ENCODE measurements at places on chromosomes 4 and X.

- DNase-seq: no peak
Measured at GRCh38 chr4:36551697-36552214, 270.3 kb downstream of the DTHD1 start.

DNA sequence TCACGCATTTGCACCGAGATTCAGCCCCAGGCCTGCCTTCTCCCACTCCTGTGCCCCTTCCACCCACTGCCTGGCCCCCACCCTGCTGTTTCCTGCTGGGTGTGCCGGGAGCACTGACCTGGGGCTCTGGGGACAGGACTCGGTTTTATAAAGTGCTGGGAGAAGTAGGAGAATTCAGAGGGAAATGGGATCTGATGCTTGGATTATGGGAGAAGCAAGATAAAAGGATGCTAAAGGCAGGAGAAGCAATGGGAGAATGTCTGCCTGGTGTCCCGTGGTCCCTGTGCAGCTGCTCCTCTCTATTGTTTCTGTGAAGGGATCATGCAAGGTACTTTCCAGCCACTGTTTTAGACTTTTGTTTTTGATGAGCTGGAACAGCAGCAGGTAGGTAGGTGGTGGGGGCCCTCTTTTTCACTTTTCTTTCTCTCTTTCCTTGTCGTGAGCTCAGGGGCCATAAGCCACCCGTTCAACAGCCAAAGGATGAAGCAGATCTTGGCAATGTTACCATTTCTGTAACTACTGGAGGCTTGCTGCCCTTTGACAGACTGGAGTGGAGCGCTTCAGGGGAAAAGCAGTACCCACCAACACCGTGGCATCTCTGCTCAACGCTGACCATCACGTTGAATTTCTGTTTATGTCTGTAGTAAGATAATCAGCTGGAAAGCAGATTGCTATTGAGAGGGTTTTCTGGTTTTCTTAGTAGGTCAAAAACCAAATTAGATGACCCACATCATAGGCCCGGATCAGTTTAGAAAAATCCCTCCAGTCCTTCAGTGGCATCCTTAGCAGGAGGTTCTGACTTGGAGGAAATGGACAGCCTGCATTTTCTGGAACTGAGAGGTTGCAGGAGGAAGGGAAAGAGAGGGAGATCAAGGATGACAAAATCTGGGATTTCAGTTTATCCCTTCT lies 63.8 kb upstream of the ENPP6 start:
- DNase-seq: no peak

DNA sequence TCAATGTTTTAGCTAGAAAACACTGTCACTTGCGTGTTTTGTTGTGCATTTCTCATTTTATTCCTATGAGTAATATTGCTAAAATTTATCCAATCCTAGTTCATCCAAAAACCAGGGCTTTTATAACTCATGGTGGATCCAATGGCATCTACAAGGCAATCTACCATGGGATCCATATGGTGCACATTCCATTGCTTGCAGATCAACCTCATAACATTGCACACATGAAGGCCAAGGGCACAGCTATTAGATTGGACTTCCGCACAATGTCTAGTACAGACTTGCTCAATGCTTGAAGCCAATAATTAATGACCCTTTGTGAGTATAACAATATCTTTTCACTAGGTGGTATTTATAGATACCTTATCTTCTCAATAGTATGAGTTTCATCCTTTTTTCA lies 57.2 kb upstream of the UGT2B7 start:
- DNase-seq: no peak

DNA sequence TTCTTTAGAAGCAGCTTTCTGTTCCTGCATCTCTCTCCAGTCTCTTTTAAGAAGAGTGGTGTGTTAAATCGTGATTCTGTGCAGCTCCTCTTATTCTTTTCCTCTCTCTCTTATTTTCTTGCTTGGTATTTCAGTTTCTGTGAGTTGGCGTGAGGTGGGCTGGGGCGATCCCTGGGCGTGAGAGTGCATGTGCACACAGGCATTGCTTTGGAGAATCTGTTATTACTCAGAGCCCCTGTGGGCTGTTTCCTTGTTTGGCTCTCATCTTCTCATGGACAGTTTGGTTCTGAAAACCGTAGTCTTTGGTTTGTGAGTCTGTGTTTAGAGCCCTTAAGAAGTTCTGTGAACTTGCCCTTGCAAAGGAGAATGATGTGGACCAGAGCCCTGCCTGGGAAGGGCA lies 97.2 kb upstream of the CLNK start:
- no peak for DNase-seq

- DNase-seq: no peak
Measured at GRCh38 chr4:24105327-24106038, 215.6 kb upstream of the PPARGC1A start.

- no peak for DNase-seq
Measured at GRCh38 chr4:1991087-1991486, 17.7 kb downstream of the NELFA start.

DNA sequence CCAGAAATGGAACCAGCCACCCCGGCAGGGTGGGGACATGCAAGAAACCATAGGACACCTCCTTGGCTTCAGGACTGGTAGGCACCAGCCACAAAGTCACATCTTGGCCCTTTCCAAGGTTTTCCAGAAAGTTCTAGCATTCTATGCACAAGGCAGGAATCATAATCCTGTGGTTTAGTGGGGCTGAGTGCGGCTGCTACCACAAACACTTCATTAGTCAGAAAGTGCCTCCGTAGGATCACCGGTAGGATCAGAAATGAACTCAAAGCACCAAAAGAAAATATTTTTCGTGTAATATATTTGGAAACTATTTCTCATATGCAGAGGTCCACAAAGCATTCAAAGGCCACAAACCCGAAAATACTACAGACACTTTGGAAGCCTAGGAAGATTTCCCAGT lies 191.7 kb downstream of the PTTG2 start:
- DNase-seq: no peak

GRCh38 chr4:4862071-4862551 lies 2.6 kb downstream of the MSX1 start:
- no peak for DNase-seq

- DNase-seq: no peak
Measured at GRCh38 chr4:7058792-7059191, 9.1 kb downstream of the GRPEL1 start.

DNA sequence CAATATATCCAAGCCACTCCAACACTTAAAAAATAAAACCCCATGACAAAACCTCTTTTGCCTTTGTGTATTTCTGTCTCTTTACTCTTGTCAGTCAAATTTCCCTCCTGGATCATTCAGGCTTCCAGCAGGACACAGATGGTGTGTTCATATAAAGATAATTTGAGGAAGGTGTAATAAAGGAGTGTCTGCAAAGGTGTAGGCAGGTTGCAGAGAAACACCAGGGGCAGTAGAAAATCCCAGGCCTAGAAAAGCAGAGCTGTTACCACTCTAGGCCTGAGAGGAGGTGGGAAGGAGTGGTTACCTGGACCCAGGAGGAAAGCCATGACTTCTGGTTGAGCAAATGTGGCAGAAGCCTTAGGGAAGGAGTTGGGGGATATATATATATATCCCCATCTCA lies 28.8 kb downstream of the CHRNA9 start:
- no peak for DNase-seq

DNA sequence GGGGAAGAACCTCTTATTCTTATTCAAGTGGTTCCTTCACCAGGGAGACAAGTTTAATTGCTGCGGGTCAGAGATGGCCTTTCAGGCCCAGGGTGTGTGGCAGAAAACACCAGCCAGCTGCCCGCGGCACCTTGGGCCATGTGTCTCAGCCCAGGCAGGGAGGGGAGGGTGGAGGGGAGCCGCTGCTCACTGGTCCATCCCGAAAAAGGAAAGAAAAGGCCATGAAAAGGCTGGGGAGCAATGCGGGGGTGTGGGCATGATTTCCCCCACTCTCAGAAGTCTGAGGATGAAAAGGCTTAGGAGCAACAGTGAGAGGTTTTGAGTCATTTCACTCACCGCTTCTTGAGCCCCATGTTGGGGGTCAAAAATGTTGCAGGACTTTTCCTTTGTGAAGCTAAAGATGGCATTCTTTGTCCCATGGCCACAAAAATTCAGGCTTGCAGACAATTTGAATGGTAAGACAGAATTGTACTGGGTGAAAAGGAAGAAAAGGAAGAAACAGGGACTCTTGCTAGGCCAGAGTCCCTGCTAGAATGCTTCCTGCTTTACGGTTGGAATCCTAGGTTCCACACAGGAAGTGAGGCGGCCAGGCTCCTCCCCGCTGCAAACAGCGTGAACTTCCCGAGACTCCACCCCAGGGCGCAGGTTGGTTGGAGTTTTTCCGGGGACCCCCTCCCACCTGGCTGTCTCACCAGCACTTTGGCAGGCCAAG lies 17.4 kb upstream of the FAM47E start:
- no peak for DNase-seq

DNA sequence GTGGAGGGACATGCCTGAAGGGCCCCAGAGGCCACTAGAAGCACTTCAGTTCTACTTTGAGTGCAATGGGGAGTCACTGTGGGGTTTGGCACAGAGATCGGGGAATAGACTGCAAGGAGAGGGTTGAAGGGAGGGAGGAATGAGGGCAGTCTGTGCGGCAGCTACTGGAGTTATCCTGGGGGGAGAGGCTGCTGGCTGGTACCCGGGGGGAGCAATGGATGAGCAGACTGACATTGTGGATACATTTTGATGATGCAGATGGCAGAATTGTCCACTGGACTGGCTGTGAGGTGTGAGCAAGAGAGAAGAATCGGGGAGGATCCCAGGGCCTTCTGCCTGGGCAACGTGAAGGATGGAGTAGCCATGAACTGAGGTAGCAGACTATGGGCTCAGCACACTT lies 2.8 kb upstream of the MAMLD1 start:
- no peak for DNase-seq

GRCh38 chrX:9465380-9466123 lies 694 bp downstream of the TBL1X start:
- no peak for DNase-seq

GRCh38 chr4:168787801-168788595 lies 222.1 kb downstream of the CBR4 start:
- no peak for DNase-seq

GRCh38 chr4:98566361-98567008 lies 91.9 kb downstream of the TSPAN5 start:
- no peak for DNase-seq

GRCh38 chr4:100517864-100518341 lies at the start of gene EMCN:
Gene EMCN, minus strand, starts transcription at chr4:100518022. Its CDS starts 108 bp downstream, at chr4:100517914.
- DNase-seq: no peak

DNA sequence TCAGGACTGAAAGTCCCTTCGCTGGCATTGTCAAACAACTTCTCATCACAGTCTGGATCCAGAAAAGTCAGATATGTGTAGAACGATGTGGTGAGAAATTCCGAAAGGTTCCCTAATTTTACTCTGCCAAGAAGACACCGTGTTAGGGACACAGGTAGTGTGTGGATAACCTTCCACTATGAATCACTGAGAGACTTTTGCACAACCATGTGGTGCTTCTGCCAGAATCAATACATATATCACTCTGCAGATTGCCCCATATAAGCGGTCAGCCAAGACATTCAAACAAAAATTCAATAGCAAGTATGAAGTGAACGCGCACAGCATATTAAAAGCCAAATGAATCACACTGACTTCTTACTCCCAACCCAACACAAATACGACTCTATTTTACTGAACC lies 63.8 kb downstream of the PHKA2 start:
- no peak for DNase-seq

Measured in HuH-7 (cell line).